ENCODE measurements at places on chromosomes 3 and 15.

GRCh38 chr15:85751291-85752123 lies 43.2 kb downstream of the KLHL25 start:
- no peak for DNase-seq

DNA sequence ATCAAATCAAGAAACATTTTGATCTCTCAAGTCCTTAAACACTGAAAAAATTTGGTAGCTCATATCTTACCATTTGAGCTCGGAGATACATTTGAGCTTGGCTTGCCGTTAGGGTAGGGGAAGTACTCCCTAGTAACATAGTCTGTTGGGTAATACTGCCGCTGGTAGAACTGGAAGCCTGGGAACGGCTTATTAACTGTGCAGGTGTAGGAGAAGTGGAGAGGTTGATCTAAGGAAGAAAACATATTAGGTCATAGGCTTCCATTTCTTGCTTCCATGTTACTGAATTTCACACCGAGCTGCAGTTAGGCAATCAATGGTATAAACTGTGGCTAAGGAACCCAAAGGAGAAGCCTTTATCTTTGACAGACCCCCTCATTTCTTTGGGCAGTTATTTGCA lies 32.5 kb downstream of the PHC3 start:
- no peak for DNase-seq

DNA sequence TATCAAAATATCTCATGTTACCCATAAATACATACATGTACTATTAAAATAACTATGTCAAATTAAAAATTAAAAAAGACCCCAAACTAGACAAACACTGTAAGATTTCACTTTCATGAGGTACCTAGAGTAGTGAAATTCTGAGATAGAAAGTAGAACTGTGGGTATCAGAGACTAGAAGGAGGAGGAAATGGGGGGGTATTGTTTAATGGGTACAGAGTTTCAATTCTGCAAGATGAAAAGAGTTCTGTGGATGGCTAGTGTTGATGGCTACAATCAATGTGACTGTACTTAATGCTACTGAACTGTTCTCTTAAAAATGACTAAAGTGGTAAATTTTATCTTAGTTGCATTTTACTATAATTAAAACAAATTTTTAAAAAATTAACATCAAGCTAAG lies 36.6 kb downstream of the RFX7 start:
- no peak for DNase-seq

DNA sequence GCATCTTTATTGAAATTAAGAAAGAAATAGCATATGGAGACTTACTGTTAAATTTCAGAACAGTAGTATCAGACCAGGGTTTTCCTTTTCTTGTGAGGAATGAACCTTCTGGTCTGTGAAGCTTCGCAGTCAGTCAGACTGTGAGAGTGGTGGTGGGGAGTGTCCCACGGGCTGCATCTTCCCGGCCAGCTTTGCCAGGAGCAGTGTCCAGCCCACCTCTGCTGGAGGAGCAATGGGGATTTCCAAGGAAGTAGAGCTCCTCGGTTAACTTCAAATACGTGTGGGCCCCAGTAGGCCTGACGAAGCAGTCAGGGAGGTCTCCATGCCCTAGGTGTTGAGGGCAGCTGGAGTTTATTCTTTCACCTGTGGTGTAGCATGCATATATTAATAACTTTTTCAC lies 40.9 kb upstream of the FBXL22 start:
- no peak for DNase-seq

DNA sequence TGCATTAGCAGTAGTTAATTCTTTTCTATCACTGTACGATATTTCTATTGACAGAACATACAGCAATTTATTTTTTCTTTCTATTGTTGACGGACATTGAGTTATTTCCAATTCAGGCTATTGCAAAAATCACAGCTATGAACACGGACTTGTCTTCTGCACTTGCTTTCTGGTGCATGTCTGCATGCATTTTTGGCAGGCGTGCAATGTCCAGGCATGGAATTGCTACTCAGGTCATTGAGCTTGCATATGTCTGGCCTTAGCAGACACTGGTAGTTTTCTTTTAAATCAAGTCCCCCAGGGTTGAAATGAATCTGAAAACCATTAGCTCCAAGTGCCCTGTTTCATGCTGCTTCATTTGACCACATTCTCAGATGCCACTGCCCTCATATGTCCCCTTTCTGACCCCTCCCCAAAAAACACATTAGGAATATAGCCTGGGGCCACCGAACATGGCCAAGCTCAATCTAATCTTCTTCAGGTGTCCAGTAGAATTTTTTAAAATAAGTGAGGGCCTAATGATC lies 72.8 kb downstream of the LRIG1 start:
- DNase-seq, result no peak

DNA sequence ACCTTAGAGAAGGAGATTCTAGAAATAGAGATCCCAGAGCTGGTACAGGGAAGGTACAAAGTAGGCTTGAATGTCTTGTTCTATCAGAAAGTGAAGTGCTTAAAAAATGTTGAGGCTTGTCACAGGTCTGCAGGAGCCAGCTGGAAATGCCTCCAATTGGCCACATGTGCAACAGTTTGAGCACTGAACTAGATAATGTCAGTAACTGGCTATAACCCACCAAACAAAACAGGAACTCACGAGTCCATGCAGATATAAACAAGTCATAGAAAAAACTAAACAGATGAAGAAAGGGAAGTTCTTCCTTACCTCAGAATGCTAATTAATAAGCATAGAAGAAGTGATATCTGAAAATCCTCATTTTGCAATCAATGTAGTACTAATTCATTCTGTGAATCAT lies 11.9 kb upstream of the TF start:
- no peak for DNase-seq

GRCh38 chr3:37140899-37141541 lies 33.4 kb downstream of the LRRFIP2 start:
- no peak for DNase-seq

- no peak for DNase-seq
Observed at GRCh38 chr3:14126887-14127505, 2.1 kb downstream of the TMEM43 start.

GRCh38 chr3:127678315-127678599 lies 5.5 kb downstream of the ABTB1 start:
- no peak for DNase-seq

- no peak for DNase-seq
Observed at GRCh38 chr15:69660658-69661405, 208.2 kb downstream of the RPLP1 start.

DNA sequence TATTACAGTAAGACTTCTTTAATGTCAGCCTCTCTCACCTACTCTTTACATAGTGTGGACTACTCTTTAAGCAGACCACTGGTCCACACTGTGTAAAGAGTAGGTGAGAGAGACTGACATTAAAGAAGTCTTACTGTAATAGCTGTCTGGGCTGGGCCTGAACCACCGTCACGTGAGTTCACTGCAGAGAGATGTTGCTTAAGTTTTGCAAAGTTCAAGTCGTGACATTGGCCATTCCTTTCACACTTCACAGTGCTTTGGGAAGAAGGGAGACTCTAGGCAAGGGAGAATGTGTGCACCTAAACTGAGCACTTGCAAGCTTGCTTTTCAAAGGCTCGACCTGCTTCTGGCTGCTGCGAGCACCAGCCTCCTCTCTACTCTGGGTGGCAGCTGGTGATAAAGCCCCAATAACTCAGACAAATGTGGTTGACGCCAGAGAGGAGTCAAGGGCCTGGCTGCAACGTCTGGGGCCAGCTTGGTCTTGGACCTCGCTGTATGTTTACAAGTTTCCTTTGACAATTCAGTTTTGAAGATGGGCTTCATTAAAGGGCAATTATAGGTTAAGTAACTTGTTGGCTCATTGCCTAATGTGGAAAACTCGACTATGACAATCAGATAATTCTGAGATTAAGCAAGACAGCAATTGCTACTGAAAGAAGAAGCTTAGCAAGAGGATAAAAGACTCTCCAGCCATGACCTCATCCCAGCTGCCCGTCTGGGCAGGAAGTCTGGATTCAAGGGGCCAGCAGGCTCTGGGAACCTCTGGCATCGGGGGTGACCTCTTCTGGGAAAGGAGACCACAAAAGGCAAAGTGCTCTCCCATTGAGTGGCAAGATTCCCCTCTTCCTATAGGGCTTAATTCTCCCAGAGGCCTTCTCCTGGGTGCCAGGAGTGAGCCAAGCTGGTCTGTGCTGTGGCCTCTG lies 242.1 kb upstream of the TLE3 start:
- no peak for DNase-seq

- no peak for DNase-seq
Observed at GRCh38 chr3:60809857-60810610, 441.2 kb downstream of the FHIT start.

DNA sequence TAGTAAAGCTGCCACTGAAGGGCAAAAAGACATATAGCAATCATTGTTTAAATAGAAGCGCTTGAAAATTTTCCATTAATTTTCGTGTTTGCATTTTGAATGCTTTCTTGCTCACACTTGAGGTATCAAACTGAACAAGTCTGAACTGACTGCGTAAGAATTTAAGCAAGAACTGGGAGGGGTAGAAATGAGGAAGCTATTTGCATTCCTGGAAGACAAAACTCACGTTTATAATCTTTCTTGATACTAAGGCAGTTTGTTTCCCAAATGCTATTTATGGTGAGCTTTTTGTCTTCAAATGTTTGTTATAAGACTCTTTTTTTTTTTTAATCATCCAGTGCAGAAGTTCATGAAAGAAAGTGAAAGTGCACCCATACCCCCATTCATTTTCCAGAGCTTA lies 499.8 kb upstream of the TPRG1 start:
- no peak for DNase-seq

DNA sequence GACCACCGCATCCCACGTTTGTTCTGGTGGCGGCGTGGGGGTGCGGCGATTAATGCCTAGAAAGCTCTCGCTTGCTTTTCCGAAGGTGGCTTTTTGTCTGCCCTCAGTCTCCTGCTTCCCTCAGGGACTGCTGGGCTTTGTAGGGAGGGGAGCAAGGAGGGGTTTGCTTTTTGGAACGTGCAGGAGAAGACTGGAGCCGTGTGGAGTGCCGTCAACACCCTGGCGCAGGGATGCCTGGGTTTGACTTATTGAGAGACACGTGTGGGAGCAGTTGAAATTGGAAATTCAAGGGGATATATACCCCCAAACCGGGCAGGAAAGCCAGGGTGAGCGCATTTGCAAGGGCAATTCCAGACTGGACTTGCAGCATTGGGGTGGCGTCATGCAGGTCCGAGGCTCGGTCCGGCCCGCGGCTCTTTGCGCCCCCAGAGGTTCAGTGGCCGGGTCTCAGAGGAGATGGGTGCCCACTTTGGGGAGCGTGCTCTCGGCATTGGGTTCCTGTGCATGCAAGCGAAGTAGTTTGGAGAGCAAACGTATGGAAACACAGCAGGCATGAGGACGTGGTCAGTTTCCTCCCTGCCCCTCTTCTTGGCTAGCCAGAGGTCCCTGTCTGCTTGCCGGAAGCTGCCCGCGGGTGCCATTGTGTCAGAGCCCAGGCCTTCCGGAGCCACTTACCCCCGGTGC lies 2.1 kb downstream of the EPHB1 start:
- DNase-seq, result no peak

DNA sequence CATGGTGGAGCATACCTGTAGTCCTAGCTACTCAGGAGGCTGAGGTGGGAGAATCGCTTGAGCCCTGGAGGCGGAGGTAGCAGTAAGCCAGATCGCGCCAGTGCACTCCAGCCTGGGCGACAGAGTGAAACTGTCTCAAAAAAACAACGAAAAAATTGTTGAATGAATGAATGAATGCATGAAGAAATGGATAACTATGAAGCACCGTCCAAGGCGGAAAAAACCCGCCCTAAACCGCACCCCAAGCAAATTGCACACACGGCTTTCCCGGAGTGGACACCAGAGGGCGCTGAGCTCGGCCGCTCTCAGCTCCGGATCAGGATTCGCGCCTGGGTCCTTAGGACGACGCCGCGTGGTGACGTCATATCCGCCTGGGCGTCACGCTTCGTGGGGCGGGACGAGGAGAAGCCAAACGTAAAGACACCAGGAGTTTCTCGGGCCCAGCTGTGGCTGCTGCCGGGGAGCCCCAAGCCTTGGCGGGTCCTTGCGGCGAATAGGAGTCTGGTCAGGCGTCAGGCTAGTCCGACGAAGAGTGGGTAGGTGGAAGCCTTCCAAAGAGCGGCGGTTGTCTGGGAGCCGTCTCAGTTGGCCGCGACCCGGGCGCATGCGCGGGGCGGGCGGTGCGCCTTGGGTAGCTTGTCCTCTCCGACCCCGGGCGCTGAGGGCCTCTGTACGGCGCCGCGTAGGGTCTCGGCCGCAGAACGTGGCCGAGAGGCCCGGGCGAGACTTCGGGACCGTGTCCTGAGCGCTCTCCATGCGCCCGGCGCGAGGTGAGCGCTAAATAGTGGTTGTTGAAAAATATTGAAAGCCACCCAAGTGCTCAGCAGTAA lies at the start of the genes HTD2 and RPP14:
TSS of gene HTD2 (plus strand) at position 639 of the 830 bp plus-strand sequence. CDS start 11,094 bp downstream, outside the sequence.
TSS of gene RPP14 (plus strand) at position 364 of the 830 bp plus-strand sequence. CDS start 4,085 bp downstream, outside the sequence.
- DNase-seq, result peak; percentile 95

DNA sequence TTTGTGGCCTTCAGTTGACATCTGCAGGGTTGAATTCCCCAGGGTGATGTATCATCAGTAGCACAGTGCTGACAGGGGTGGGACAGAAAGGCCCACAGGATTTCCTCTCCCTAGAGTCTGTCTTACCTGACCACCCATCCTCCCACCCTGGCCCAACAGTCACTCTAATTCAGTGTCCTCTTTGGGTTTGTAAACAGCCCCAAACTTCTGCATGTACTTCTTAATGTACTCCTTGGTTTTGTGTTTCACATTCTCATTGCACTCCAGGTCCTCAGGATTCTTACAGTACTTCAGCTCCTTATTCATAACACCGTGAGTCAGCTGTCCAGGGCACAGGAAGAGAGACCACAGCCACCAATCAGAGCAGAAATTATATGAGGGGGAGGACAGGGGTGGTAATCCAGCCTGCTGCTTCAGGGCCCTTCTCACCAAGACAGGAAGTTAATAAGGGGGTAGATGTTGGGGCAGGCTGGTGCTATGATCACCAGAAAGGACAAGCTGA lies 37.5 kb downstream of the NBEAL2 start:
- no peak for DNase-seq

DNA sequence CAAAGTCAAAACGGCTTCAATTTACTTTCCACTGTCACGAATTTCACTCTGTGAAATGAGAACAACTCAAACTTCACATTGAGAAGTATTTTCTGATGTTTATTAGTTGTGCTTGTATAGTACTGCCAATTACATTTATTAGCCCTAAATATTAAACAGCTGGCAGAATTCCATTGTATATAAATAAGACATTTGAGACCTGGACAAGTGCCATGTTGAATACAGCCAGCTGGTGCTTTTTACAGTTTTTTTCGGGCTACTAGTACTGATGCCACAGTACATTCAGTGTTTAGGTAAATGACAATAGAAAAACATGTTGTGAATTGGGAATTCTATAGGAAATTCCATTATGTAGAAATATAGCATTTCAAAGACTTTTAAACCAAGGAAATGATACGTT lies 79.0 kb downstream of the EPHA3 start:
- DNase-seq, result no peak

- DNase-seq, result no peak
Observed at GRCh38 chr15:38828031-38828532, 263.5 kb upstream of the RASGRP1 start.

GRCh38 chr3:13111173-13111872 lies 38.1 kb upstream of the IQSEC1 start:
- no peak for DNase-seq

Measured in NCI-H345 (cell line).